GM12864 (cell line): ENCODE measurements at places on chromosomes 7 and 10.
A peak's percentile ranks its signal among the peaks of the same experiment; 100 is the strongest.

DNA sequence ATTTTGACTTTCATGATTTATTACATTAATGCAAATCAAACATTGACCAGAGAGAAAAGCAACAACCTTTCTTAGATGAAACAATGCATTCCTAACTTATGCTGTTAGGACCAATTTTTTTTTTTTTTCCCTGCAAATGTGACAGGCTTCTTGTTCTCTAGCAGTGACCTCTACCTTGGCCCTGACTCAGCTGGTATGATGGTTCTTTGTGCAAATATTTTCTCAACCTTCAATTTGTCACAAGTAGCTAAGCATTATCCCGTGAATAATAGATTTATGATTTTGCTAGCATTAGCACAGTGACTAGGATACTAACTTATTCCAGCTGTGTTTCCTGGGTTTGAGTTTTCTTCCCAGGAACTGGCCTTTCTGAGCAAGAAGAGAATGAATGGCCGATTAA, 64.9 kb downstream of the PPP1R9A start:
- DNase-seq, result no peak

- no peak for DNase-seq
These were observed 27.6 kb upstream of the NEUROG3 start for GRCh38 chr10:69600761-69601330.

DNA sequence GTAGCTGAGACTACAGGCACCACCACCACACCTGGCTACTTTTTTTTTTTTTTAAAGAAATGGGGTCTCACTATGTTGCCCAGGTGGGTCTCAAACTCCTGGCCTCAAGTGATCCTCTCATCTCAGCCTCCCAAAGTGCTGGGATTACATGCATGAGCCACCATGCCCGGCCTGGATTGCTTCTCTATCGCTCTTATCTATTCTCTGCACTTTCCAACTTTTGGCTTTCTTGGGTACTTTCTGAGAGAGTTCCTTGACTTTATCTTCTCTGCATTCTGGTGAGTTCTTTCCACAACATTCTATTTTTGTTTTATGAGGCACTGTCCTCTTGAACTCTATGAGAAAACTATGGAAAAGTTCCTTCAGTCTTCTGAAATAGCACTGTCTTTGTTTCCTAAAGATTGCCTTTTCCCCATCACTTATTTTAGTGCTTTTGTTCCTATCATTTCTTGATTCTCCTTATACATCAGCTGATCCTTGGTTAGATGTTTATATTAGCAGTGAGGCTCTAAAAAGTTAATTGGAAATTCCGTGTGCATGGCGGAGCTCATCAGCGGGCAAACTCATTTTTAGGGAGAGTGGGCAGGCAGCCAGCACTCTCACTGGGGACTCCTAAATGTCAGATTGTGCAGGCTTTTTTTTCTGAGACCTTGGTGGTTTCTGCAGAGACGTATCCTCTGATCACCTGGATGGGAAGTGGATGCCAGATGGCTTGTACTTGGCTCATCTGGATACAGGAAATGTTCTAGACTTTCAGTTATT, 43.9 kb downstream of the HIP1 start:
- no peak for DNase-seq

GRCh38 chr10:97701438-97702069, 12.0 kb upstream of the MARVELD1 start:
- DNase-seq, result peak; percentile 39

GRCh38 chr10:114051714-114052113, 8.0 kb downstream of the ADRB1 start:
- no peak for DNase-seq

- no peak for DNase-seq
These were observed 145.4 kb upstream of the SMIM30 start for GRCh38 chr7:113263749-113264148.

DNA sequence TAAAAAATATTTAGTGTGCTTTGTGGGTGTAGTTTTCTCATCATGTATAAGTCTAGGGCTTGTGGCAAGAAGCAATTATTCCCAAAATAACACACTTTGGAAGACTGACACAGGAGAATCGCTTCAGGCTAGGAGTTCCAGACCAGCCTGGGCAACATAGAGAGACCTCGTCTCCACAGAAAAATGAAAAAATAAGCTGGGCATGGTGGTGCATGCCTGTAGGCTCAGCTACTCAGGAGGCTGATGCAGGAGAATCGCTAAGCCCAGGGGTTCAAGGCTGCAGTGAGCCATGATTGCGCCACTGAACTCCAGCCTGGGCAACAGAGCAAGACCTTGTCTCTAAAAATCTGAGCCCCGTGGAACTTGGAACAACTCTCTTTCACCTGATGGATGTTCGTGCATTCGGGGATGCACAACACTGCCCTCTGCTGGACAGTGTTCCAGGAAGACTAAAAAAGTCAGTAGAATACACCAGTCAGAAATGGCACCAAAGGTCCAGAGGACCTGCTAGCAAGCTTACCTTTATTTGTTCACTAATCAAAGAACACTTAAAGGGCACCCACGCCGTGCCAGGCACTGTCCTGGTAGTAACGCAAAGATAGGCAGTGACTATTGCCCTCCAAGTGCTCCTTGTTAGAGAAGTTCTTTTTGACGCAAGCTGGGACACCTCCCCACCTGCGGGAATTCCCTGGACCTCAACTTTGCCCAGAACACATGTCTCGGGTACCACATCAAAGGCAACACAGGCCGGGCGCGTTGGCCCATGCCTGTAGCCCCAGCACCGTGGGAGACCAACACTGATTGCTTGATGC, 81.9 kb upstream of the CALN1 start:
- peak; percentile 18 for DNase-seq

DNA sequence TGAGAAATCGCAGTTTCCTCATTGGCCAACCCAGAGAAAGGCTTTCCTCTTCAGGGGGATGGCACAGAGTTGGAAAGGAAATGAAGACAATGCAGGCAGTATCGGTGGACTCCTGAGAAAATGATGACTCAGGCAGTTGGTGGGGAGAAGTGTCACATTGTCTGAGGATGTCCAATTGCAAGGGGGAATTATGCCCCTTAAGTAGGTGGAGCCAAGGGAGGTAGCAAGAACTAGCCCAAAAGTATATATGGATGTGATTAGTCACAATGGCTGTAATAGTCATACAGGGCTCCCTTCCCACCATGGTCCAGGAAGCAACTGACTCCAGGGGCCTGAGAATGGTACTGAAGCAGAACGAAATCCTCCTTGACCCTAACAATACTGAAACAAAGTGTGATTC, 58.3 kb upstream of the EGFR start:
- no peak for DNase-seq

GRCh38 chr7:102469351-102469971, 4.7 kb downstream of the LRWD1 start:
- no peak for DNase-seq

DNA sequence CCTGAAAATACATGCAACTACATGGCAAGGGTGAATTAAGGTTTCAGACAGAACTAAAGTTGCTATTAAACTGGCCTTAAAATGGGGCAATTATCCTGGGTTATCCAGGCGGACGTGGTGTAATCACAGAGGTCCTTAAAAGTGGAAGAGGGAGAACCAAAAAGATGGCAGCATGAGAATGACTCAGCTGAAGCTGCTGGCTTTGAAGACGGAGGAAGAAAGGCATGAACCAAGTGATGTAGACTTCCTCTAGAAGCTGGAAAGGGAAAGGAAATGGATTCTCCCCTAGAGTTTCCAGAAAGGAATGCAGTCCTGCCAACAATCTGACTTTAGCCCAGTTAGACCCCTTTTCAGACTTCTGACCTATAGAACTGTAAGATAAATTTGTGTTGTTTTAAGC, 27.0 kb upstream of the UBN2 start:
- no peak for DNase-seq

DNA sequence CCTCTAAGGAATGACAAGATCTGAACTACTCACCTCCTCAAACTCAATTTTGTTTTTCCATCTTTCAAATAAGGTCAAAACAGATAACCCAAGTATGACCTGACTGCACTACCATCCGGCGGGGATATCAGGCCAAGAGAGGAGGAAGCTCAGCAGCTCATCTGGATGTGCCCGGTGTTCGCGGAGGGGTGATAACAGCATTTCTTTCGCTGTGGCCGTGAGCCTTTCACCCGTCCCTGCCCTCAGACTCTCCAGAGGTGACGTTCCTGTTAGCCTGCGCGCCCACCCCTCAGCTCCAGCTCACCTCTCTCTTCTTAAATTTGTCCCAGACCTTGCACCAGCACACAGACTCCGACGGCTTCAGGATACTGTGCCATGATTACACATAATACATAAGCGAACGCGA, 526 bp downstream of the ZNF248 start:
- no peak for DNase-seq

GRCh38 chr7:150567871-150568301, 696 bp downstream of the GIMAP4 start:
- no peak for DNase-seq

- DNase-seq, result no peak
These were observed 232.2 kb downstream of the KIAA1217 start for GRCh38 chr10:24440817-24441797.
